ENCODE measurements at places on chromosomes 1 and 21.

GRCh38 chr1:33126411-33127000 lies 45.6 kb downstream of the AZIN2 start:
- no peak for DNase-seq

DNA sequence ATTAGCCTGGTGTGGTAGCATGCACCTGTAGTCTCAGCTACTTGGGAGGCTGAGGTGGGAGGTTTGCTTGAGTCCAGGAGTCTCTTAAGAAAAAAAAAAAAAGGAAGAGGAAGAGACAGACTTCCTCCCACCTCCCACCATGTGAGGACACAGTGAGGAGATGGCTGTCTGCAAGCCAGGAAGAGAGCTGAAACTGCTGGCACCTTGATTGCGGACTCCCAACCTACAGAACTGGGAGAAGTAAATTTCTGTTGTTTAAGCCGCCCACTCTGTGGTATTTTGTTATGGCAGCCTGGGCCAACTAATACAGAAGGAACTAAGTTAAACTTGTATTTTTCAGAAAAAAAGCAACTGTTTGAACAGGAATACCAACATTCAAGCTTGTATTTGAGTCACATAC lies 21.7 kb downstream of the DOP1B start:
- no peak for DNase-seq

DNA sequence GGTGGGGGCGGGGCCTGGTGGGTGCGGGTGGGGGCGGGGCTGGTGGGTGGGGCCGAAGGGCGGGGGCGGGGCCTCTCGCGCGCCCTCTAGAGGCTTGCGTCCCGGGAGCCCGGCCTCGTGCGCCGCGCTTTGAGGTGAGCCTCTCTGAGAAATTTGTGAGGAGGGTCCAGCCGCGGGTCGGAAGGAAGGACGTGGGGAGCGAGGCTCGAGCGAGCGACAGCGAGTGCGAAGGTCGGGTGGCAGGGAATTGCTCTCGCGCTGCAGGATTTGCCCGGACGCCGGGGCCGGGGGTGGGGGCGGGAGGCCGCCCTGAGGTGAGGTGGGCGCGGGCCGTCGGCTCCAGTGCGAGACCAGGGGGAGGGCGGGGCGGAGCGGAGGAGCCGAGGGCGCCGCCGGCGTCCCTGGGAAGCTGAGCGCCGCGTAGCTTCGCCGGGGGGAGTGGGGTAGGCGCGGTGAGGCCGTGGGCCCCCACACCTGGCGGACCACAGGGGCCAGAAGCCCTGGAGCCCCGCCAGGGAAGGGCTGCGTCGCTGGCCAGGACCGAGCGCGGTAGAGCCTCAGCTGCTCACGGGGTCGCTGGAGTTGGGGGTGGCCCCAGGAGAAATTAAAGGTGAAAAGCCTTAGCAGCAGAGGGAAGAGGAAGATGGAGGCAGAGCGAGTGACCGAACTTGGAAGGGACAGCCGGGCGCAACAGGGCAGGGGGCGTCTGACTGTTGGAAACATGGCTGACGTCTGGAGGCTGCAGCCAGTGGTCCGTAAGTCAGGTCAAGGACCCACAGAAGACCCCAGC lies 754 bp upstream of the LSS start:
- peak; percentile 11 for DNase-seq

DNA sequence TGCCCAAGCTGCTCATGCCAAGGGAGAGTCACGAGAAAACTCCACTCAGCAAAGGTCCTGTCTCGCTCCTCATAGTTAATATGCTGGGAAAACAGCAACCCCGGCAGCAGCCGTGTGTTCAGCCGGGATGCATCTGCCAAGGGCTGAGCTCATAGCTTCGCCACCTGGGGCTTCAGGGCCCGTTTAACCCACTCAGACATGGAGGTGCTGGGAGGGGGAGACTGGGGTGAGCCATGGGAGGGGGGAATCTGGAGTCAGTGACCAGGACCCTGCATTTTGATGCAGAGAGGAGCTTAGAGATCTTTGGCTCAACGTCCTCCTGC lies 283.4 kb downstream of the PTPRU start:
- no peak for DNase-seq

DNA sequence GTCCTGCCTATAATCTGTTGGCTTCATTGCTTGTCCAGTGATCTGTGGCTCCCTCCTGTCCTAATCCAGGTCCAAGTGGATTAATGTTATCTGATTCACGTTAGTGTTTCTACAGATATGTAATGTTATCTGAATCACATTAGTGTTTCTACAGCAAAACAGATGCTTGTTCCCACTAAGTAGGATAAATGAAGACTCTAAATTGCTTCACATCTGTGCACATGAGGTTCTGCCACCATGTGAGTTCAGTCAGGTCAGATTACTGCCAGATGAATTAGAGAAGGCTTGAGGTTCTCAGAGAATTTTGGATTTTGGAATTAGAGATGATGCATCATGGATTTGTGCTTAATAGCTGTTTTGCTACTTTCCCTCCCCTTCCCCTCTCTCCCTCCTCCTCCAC lies 13.2 kb downstream of the DISC1 start:
- DNase-seq: no peak
